ENCODE measurements at places on chromosomes 12 and 14.

DNA sequence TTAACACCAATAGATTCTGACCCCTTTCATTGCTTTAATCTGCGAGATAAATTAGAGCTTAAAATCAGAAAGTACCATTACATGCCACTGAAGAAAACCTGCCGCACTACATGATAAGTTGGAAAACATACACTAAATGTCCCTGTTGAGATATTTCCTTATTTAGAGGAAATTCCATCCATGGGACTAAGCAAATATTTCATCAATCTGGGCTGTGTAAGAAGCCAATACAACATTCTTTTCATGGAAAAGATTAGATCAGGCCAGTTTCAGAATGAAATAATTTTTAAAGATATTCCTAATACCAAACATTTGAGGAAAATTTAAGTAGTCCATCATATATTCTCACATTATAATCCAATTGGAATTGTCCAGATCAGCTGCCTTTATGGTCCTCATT, 112.8 kb downstream of the LLPH start:
- no peak for DNase-seq

DNA sequence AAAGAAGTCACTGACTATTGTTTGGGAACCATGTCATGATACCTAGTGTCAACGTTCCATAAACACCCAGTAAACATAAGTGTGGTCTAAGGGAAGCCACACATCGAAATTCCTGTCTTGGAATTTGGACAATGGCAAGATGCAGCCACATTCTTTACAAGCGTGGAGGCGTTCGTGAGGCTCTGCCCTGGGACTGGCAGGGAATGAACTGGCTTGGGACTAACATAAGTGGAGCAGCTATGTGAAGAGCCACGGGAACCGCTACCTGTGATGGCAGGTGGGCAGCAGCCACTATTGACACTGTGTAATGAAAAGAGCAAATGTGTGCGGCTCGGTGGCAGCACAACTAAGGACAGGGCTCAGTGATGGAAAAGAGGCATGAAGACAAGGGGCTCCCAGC, 10.0 kb upstream of the NRIP2 start:
- DNase-seq = no peak

DNA sequence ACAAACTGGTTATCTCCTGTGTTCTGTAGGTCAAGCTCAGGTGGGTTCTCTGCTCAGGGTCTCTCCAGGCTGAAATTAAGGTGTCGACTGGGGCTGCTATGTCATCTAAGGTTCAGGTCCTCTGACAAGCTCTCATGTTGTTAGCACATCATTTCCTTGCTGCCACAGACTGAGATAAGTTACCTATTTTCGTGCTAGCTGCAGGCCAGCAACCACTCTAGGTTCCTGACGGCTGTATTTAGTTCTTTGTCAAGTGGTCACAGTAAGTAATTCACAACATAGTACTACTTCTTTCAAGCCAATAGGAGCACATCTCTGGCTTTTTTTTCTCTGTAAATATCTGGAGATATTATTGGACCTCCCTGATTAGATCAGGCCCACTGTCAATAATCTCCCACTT, 169.3 kb upstream of the CAND1 start:
- DNase-seq = no peak

GRCh38 chr12:68139001-68139400, 20.5 kb downstream of the IFNG start:
- no peak for DNase-seq
